ENCODE measurements at places on chromosomes 12 and 14.

DNA sequence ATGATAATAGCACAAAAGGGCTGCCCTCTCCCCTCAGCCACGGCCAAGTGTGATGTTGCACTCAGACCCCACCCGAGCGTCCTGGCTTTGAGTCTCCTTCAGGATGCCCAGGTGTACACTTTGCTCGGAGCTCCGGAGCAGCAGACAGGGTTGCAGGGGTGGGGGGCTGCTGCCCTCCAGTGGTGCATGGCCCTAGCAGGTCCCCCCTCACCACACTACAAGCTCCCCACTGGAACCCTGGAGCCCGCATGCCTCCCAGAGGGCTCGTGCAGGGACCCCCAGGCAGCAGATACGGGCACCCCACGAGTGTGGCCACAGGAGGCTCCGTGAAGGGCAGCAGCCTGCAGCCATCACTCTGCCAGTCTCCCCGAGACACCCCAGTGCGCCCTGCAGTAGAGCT lies 69.9 kb upstream of the C14orf180 start:
- DNase-seq = no peak

DNA sequence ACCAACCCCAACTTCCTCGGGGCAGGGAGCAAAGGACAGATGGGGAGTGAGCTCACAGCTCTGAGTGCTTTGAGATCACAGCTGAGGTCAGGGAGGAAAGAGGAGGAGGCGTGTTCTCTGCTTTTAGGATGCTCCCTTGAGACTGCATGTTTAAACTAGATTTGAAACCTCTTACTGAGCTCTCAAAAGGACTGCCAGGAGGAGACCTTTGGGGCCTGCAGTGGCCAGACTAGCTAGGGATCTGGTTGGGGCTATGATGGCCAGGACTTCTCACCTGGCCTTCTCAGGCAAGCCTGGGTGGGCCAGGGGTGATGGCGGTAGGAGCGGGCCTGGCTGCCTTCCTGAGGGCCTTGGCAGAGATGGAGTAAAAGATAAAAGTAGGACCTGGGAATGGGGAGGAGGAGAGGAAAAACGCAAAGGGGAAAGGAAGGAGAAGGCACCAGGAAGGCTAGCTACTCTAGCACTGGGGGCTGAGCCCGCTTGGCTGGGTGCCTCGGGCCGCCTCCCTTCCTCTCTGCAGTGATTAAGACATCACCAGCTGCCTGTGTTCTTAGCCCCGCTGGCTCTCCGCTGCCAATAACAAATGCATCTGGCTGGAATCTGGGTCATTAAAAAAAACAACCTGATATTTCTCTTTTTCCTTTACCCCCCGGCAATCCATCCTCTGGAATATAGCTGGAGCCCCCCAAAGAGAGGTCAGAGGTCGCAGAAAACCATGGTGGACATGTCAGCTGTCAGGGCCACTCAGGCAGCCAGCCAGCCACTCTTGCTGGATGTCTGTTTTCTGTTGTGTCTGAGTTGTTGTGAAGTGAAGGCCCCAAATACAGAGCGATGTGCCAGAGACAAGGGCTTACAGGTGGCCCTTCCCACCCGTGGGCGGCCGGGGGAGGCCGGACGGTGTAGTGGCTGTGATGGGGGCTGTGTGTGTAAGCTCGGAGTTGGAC lies 141.3 kb downstream of the TSPAN9 start:
- no peak for DNase-seq

GRCh38 chr12:89573051-89573810 lies 47.4 kb upstream of the POC1B start:
- no peak for DNase-seq

DNA sequence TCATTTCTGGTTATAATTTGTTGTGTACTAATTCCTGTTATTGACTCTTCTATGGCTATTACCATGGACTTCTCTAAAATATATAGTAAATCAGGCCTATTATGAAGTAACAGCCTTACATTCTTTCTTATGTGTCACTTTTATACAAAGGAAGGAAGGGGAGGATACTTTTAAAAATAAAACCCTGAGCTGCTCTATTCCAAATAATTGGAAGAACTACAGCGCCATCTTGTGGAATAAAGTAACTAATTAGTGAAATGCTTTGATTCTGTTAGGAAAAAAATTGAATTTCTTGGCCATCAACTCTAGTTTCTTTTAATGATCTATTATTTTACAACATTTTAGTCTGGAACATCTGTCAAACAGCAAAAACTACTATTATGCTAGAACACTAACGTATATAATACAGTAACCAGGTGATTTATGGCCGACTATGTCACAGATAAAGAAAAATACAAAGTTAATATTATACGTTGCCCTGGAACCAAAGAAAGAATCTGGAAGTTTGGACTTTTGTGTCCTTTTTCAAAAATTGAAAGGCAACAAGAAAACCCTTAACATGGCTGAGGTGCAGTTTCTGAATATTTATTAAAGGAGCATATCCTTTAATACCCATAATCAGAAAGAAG lies 55.0 kb upstream of the NELL2 start:
- no peak for DNase-seq

DNA sequence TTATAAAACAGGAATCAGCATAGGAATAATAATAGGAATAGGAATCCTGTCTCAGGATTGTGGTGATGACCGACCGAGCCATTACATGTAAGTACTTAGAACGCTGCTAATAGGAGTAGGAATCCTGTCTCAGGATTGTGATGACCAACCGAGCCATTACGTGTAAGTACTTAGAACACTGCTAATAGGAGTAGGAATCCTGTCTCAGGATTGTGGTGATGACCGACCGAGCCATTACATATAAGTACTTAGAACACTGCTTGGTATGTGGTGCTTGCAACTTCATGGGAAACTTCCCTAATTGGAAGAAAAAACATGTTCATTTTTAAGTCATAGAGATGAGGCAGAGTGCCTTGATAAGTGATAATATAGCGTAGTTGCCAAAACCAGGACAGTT lies 30.0 kb downstream of the ELK3 start:
- no peak for DNase-seq

DNA sequence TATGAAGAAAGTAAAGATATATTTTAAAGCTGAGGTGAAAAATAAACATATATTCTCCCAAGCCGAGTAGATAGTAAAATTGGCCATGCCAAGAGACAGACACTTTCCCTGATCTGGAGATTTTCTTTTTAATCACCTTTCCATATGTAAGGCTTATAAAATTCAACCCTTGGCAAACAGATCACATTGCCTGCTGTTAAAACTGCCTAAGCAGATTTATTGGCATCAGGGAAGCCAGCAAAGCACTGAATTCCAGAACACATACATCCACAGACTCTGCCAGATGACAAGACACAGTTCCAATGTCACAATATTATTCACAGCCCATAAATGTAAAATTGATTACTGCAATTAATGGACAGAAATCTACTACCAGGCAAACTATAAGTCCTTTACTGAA lies 78.2 kb upstream of the GARIN2 start:
- DNase-seq = no peak

- no peak for DNase-seq
Observed at GRCh38 chr12:81167694-81168093, 89.8 kb downstream of the ACSS3 start.

- DNase-seq = no peak
Observed at GRCh38 chr12:14771651-14772137, 31.6 kb downstream of the WBP11 start.

GRCh38 chr12:88951177-88951576 lies 370.9 kb upstream of the KITLG start:
- DNase-seq = no peak

GRCh38 chr12:69313209-69313608 lies 35.0 kb upstream of the LYZ start:
- no peak for DNase-seq

DNA sequence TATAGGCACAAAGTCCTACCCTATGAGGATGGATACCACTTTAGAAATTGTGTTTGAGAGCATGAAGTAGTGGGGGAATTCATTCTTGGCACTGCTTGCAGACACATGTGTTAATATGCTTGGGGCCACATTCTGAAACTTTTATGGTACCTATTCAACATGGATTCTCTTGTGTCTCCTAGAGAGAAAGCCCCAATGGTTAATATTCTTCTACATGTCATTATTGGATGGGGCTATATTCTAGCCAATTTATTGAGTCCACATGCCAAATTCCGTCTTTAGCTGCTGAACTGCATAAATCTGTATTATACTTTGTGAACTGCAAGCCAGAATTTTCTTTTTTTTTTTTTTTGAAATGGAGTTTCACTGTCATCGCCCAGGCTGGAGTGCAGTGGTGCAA lies 140.0 kb downstream of the KICS2 start:
- DNase-seq = no peak

DNA sequence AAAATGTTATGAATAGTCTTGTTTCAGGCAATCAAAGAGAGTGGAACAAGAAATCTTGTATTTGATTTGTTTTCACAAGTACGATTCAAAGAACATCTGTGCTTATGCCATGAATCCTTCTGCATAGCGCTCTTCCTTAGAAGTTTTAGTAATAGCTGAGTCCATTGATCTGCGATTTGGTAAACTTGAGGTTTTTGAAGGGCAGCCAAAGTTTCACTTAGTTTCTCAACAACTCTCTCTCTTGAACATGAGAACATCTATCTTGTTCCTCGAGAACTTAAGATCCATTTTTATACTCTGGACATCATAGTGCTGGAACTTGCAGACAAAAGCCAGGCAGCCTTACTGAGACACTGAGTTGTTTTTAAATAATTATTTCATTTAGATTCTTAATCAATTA lies 96.2 kb upstream of the USP15 start:
- no peak for DNase-seq

GRCh38 chr12:96814200-96814599 lies 92.9 kb upstream of the NEDD1 start:
- DNase-seq = no peak

DNA sequence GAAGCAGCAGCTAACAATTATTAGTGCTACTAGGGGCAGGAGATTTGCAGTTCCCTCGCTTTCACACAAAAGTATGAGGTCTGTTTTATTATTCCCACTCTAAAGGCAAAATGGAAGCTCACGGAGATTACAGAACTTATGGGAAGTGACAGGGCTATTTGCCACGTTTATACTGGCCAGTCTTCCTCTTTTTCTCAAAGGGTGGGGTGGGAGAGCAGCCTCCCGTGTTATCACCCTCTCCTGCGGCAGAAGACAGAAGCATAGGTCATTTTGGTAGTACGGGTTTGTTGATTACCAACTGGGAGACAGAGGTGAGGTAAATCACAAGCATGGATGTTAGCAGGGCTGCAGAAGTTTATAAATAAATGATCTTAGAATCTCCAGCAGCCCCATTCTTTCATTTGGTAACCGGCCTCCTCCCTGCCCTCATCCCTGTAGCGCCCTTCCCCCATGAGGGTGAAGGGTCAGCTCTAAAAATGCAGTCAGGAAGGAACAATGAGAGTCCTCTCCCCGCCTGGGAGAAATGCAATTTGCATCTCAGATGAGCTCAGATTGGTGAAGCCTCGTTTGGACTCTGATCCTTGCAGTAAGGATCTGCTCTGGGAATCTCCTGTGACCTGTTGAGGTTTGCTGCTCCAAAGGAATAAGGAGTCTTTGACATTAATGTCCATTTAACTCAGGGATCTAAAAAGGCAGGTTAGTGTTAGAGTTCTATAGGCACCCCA lies 44.7 kb upstream of the SINHCAF start:
- DNase-seq = no peak

DNA sequence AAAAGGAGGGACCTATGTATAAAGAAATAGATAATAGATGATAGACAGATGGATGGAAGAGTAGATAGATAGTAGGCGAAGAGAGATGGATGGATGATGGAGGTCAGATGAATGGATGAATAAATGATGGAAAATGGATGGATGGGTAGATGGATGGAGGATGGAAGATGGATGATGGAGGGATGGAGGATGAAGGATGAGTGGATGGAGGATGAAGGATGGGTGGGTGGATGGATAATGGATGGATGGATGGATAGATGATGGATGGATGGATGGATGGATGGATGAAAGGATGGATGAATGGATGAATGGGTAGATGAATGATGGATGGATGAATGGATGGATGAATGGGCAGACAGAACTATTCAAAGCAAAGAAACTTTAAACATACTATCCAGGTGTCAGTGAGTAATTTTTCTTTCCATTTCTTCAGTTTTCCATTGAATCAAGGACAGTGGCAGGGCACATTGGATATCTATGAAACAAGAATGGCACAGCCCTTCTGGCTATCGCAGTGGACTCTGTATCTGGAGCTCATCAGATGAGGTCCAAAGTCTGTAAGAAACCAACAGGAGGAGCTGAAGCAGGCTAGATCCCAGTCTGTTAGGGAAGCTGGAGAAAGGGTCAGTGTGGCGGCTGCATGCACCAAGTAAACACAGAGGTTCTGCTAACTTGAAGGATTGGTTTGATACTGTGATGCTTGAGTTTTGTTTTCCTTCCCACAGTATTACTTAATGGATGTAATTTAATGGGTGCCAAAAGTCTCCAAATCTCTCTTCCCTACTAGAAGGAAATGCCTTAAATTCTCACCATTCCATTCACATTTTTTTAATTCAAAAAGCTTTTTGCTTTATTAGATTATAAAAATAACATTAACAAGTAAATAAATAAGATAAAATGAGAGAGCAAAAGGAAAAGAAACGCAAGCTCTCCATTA lies 18.1 kb upstream of the MED13L start:
- DNase-seq = no peak

DNA sequence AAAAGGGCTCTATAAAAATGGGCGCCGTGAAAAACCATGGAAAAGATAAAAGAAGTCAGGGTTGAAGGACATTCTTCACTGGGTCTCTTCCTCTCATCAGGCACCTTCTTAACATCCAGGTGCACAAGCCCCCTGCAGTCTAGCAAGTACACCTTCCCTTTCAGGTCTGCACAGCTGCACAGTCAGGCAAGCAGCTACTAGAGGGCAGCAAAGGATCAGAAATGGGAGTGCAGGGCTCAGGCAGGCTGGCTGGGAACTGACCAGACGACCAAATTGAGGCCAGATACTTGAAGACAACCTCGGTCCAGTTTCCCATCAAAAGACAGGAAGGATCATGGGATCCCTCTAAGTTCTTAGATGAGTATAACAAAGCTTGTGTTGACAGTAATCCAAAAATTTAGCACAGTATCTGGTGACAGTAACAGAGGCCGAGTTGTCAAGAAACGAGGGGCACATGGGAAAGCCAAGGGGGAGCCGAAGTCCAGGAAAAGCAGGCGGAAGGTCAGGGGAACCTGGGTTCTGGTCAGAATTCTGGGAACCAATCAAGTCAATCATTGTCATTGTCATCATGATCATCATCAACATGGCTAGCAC lies 10.1 kb upstream of the GRIP1 start:
- DNase-seq = no peak

- DNase-seq = no peak
Observed at GRCh38 chr12:122215771-122216170, 10.1 kb downstream of the DIABLO start.

GRCh38 chr12:55745361-55746173 lies 2.6 kb downstream of the GDF11 start:
- no peak for DNase-seq

DNA sequence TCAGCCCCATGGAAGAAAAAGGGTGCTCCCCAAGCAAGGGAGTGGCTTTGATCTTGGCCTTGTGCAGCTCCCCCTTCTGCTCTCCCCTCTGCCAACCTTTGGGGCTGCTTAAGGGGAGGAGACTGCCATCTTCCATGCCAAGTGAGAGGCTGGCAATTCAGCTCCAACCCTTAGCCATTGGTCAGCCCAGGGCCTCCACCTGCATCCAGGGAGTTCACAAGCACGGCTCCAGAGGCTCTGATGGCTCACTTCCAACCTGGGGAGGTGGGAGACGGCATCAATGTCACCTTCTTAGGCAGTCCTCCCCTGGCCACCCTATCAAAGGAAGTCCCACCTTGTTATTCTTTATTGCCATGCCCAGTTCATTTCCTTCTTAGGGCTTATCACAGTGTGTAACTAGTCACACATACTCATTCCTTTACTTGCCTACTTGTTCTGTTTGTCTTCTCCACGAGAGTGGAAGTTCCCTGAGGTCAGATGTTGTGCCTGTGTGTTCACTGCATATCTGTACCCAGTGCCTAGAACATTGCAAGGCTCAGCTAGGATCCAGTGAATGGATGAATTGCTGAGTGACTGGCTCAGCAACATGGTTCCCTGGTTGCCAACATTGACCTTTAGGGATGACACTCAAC lies 5.0 kb downstream of the HDAC7 start:
- no peak for DNase-seq

Data from stimulated activated CD8-positive, alpha-beta memory T cell treated with anti-CD3 and anti-CD28 coated beads, Interleukin-7, amount 100 ng/mL, for 1 hour (primary cell).